Small intestine (tissue), 16 donors: ENCODE measurements at places on chromosomes 7 and 10.

DNA sequence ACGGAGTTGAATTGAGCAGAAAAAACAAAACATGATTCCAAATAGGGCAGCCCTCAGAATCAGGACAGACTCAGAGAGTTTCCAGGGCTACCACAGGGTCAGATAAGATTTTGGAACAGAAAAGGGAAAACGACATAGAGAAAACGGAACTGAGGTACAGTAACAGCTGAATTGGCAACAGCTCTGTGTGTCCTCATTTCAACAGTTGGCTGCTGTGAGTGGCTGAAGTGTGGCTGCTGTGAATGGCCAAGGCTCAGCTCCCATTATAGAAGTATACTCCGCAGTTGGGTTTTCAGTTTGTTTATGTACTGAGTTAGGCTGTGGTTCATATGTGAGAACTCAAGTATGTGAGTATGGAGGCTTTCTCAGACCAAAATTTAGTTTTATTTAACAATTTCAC lies 32.0 kb downstream of the ANTXRL start:
- DNase-seq, result no peak

GRCh38 chr7:2728316-2729030 lies 40.5 kb downstream of the AMZ1 start:
- DNase-seq, result no peak

GRCh38 chr10:79937701-79938151 lies 11.2 kb downstream of the SFTPD start:
- no peak for DNase-seq

GRCh38 chr10:122671355-122671754 lies 28.3 kb downstream of the C10orf120 start:
- no peak for DNase-seq

GRCh38 chr10:100655760-100656421 lies 89.5 kb upstream of the PAX2 start:
- DNase-seq, result no peak

GRCh38 chr7:137390076-137390475 lies 46.5 kb upstream of the PTN start:
- peak; percentile 16 for DNase-seq

DNA sequence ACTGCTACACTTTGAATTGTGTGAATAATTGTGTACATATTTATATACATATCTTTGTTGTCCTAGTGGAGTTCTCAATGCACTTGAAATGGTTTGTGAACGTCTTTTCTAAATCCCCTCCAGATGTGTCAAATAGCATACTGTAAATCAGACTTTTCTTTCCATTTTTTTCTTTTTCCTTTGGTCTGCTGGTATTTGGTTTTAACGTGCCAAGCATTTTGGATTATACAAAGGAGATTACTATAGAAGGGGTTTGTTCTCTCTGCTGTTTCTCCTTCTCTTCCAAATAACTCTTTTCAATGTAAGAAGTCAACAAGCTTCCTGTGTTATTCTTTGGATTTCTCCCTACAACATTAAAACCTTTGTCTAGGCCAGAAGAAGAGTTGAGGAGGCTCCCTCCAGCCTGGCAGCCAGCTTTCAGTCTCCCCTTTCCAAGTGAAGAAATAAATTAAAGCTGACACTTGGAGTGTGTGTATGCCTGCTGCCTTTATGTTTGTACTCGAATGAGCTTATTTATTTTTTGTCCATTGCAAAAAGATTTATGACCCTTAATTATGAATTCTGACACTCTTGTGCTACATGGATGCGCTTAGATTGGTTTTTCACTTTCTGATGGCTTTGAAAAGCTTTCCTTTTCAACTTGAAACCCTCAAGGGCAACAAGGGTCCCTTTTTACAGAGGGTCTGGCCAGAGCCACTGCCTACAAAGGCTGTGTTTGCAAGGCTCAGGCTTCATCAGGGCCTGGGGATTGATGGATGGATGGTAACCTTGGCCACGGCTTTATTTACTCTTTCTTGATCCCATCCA lies 107.8 kb downstream of the RAB18 start:
- DNase-seq, result no peak

- no peak for DNase-seq
Measured at GRCh38 chr7:69534461-69535041, 63.7 kb upstream of the AUTS2 start.

- no peak for DNase-seq
Measured at GRCh38 chr10:99682752-99683151, 23.4 kb downstream of the ENTPD7 start.

DNA sequence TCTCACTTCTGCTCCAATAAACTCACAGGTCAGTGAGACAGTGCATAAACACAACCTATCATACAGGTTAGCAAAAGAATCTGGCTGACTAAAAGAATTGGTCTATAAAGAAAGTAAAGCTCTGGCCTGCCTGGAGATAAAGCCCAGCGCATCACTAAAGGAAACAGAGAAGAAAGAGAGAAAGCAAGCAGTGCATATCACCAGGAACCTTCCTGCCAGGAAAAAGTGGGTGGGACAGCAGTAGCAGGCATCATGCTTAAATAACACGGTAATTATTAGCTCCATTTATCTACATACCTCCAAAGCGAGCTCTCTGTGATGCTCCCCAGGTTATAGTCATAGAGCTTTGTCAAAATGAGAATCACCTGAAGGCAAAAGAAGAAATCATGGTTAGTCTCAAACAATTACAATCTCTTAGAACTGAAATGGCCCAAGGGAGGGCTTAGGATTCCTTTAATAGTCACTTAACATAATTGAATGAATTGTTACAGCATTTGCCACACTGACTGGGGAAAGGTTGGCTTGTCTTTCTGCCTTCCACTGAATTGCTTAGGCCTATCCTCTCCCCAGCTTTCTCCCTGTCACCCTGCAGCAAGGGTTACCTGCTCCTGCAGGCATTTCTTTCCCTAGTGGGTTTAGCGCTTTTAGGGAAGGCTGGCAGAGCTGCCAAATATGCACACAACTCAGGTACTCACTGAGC lies 208.1 kb downstream of the SORCS1 start:
- DNase-seq, result no peak

DNA sequence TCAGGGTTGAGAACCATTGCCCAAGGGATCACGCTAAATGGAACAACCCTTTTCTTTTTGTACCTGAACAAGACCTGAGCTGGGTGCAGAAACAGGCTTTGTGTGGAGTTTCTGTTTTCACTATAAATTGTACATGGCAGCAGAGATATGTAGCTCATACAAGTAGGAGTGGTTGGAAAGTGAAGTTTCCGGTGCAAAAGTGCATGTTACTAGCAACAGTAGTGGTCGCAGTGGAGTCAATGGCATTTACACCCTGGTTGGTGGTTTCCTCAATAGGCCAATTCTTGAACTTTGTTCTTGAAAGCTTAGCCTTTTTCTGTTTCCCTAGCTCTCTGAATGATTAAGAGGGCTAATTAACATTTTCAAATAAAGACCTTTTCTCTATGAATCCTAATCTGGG lies 170.7 kb downstream of the NEBL start:
- DNase-seq, result no peak

DNA sequence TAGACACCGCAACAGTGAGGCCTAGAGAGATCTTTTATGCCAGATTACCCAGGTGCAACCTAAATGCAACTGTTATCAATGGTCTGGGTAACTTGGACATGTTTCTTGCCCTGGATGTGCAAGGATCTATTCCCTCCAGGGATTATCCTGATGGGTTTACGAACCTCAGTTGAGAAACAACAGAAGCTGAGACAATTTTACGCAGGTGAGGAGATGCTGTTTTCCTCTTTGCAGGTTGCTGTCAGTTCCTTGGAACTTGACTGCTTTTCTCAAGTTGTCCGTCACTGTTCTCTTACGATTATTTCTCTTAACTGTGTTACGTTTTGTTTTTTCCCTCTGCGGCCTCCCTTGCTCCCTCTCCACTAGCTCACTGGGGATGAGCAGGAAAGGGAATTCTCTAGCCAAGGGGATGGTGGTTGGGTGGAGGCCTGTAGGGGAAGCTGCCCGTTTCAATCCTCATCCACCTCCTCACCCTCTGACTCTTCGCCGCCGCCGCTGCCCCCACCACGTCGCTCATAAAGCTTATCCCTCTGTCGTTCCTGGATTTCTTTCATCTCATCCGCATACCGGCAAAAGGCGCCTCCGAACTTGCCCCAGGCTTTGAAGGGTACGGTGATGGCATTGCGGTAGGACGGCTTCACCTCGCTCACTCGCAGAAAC lies 1.2 kb downstream of the PURB start:
- no peak for DNase-seq

GRCh38 chr10:122475591-122476332 lies 14.4 kb downstream of the HTRA1 start:
- no peak for DNase-seq

GRCh38 chr10:5592070-5592469 lies 67.3 kb downstream of the CALML3 start:
- DNase-seq, result no peak

DNA sequence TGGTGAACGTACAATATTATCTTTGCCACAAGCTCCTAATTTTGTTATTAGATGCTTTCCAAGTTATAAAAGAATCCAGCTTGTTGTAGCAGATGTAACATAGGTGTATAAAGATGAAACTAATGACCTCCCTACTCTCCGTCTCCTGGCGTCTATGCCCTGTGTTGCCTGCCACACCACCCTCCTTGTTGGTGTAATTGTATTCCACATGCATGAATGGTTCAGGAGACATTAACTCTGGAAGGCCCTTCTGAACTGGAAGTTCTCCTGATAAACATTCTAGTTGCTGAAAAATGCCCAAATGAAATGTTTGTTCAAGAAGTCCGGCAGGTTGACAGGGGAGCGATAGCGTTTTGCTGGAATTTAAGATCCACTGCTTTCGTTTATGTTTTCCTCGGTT lies 53.9 kb upstream of the SEPHS1 start:
- DNase-seq, result no peak

- DNase-seq, result no peak
Measured at GRCh38 chr10:4514445-4515108, 311.4 kb upstream of the AKR1E2 start.

GRCh38 chr10:35246770-35247343 lies 89.5 kb upstream of the CCNY start:
- no peak for DNase-seq

DNA sequence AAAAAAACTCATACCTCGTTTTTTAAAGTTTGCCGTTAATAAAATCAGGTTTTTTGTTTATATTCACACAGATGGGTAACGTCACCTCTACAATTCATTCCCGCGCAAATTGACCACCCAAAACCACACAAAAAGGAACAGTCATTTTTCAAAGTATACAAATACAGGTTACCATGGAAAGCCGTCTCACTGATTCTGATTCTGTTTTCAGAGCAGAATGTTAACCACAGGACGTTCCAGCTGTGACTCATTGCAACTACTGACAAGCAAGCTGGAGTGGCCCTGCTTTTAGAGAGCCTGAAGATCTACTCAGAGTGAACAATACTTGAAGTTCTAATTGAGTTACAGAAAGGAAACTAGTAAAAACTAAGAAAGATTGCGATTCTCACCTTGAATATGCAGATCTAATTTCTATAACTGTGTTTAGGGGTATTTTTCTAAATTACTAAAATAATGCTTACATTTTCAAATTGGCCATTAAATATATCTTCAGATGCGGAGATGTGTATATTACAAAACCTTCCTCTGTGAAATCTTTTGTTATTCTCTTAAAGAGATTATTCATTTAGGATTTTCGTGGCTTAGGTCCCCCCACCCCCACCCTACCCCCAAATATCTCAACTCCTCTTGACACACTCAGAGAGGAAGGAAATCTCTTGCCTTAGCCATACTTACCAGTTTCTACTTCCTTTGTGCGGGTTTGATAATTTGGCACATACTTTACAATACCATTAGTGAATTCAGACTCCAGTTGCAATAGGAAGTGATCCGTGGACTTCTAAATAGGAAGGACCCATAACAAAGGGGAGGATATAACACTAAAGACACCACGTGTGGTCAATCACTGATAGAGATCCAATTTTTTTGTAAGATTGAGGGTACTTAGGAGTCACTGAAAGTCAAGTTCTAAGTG lies 106.0 kb downstream of the CUBN start:
- peak; percentile 64 for DNase-seq

GRCh38 chr10:13276749-13277365 lies 23.0 kb downstream of the PHYH start:
- no peak for DNase-seq

GRCh38 chr10:115092258-115092554 lies 959 bp upstream of the ATRNL1 start:
- no peak for DNase-seq

DNA sequence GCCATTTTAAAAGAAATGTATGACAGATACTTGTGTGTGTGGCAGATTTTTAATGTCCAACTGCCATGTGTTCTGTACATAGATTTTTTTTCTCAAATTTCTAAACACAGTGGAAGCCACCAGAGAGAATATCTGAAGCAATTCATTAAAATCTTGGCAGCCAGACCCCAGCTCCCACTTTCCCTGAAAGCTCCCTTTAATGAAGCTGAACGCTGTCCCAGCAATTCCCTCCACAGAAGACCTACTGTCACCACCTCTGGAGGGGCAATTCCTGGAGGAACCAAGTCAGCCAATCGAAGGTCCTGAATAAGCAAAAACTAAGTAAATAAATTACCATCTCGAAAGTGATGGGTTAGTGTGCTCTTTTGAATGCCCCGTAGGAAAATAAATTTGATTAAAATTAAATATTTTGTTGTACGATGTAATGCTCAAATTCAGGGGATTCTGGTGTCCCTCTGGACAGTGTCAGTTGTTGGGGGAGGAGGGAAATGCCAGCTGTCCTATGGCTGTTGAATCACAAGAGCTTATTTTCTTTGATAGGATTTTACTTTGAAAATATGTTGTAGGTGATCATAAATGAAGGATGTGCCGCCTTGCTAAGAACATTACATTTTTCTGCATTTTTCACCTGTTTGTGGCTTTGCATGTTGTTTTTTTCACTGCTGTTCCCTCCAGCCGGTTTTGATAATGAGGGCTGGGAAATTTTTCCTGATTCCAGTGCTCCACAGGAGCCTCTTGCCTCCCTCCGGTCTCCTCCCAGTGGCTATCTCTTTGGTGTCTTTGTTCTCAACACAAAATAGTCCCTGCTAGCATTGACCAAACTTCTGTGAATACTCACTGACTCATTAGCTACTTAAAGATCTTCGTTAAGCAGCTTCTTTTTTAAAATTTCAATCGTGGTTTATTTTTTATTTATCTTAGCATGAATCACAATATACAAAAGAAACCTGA lies 9.2 kb upstream of the GSAP start:
- DNase-seq, result no peak
